SHP77 treated with DMSO at 0.1 percent for 48 hours (cell line): ENCODE measurements at places on chromosomes 12 and 14.

GRCh38 chr14:73942180-73942579 lies 7.7 kb downstream of the FAM161B start:
- DNase-seq: no peak

- DNase-seq: no peak
These were observed 1282.2 kb downstream of the AACS start for GRCh38 chr12:126347421-126347820.

- DNase-seq: no peak
These were observed 581.1 kb upstream of the MGAT4C start for GRCh38 chr12:86837246-86837645.

GRCh38 chr14:69129264-69129880 lies 23.5 kb downstream of the DCAF5 start:
- peak; percentile 53 for DNase-seq

GRCh38 chr14:97625477-97625876 lies 828.3 kb downstream of the VRK1 start:
- DNase-seq: no peak

GRCh38 chr14:60648934-60649874 lies at the start of gene SIX1:
Gene SIX1 (minus strand): TSS chr14:60649477. CDS start chr14:60649189, 288 bp downstream.
- peak; percentile 74 for DNase-seq

DNA sequence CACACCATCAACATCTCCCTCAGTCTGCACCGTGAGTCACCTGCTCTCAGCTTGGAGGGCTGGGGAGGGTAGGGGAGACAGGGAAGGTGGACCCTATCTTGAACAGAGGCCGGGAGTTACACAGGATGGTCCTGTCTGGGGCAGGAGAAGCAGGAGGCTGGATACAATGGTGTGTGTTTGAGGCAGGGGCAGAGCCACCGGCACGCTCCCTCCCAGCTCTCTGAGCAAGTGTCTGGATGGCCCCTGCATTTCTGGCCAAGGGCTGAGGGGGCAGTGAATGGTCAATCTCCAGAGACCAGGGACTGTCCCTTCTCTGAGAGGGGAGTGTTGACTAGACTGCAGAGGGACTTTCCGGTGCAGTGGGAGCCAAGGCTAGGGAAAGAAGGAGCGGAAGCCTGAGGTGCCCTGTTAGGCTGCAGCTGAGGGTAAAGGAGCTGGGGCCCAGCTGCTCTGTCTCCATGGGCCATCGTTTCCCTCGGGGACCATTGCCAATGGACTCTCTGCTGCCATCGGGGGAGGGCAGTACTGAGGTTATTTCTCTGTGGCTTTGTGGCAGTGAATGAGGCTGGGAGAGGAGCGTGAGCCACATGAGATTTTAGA lies 1.9 kb downstream of the LRP1-AS start:
- DNase-seq: no peak

GRCh38 chr12:104312202-104312601 lies 8.7 kb downstream of the EID3 start:
- DNase-seq: no peak

- no peak for DNase-seq
These were observed 120.0 kb upstream of the MDM1 start for GRCh38 chr12:68452078-68452715.

DNA sequence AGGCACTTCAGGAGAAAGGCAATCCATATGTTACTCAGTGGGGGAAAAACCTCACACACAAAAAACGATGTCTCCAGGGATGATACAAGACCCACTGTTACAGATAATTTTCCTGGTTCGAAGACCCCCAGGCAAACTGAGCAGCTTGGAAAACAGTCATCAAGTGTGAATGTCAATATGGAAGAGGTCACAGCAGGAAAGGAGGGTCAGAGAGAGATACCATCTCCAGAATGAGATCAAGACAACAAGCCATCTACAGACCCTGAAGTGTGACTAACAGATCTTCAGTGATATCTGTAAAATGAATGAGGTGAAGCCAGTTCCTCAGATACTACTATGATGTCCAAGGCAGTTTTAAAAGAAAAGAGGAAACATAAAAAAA lies 28.6 kb downstream of the GNS start:
- no peak for DNase-seq

- DNase-seq: no peak
These were observed 64.5 kb upstream of the DDX11 start for GRCh38 chr12:31008961-31009840.

GRCh38 chr12:124053851-124054250 lies 80.8 kb downstream of the ZNF664 start:
- peak; percentile 80 for DNase-seq

- no peak for DNase-seq
These were observed 236.0 kb downstream of the BCL11B start for GRCh38 chr14:99035712-99036610.

- DNase-seq: no peak
These were observed 7.6 kb upstream of the NUMB start for GRCh38 chr14:73465823-73466532.

GRCh38 chr12:54220092-54220557 lies 31.3 kb upstream of the SMUG1 start:
- DNase-seq: no peak

DNA sequence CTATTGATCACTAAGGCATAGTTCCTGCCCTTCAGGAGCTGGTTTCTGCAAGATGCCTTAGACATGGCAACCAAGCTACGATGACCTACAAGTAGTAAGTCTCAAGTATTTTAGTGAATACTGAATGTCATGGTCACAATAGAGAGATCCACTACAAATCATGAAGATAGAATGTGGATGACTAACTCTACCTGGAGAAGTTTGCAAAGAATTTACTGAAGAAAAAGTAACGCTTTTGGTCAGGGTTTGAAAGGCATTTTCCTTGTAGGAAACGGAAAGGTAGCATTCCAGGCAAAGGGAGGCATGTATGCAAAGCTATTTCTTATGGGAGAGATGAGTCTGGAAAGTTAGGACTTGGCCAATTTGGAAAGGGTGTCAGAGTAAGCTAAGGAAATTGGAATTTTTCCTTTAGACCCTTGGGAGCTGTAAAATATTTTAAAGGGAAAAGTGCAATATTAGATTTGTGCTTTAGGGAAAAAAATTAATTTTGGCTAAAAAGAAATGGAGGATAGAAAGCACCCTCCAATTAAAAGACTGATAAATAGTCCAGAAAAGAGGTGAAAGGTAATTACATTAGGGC lies 377.5 kb downstream of the EGLN3 start:
- DNase-seq: no peak

DNA sequence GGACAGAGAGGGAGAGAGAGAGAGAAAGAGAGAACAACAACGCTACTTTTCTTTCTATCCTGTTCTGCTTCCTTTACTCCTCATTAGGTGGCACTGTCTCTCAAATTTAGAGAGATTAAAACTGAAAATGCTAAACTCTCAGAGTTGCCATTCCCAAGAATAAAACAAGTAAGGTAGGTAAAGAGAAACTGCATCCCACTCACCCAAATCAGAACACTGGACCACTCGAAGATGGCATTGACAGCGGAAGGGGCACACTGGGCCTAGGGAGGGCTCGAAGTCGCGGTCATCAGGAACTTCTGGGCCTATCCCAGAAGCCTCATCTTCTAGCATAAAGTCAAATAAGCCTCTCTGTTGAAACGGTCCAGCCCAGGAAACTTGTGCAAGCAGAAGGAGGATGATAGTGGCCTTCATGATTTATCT lies 4.5 kb downstream of the DCN start:
- no peak for DNase-seq
